ENCODE measurements at places on chromosomes 5 and 9.

DNA sequence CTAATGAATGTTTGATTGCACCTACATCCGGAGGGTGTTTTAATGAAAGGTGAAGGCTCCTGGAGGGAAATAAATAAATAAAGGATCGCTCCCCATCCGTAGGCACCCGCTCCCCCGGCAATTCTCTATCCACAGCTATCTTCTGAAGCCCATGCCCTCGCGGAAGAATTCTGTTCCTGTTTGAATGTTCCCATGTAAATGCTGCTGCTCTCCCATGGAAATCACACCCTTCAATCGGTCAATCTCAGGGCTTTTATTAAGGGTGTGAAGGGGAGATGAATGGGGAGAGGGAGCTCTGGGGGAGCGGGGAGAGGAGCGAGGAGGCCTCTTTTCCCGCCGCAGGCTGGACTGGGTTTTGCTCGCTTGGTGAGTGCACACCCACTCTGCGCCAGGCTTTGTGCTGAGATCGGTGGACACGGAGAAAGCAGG lies 21.1 kb upstream of the ARAP3 start:
- no peak for DNase-seq

GRCh38 chr5:172918421-172919371 lies 40.5 kb upstream of the RPL26L1 start:
- DNase-seq: no peak

DNA sequence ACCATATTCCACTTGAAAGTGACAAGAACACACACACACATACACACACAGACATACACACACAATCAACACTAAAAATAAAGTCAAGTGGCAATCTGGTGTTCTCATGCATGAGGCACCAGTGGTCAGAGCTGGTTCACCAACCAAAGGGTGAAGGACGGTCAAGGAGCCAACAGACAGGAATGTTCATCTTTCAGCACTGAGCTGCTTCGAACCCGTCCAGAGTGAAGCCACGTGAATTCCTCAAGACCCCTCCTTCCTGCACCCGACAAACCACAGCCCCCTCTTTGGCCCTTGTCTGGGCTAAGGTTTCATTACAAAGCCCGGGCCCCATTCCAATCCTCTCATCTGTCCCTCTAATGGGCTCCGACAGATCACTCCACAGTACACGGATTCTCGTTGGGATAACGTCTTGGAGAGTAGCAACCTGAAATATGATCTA lies 84.5 kb upstream of the SMIM23 start:
- DNase-seq: no peak

DNA sequence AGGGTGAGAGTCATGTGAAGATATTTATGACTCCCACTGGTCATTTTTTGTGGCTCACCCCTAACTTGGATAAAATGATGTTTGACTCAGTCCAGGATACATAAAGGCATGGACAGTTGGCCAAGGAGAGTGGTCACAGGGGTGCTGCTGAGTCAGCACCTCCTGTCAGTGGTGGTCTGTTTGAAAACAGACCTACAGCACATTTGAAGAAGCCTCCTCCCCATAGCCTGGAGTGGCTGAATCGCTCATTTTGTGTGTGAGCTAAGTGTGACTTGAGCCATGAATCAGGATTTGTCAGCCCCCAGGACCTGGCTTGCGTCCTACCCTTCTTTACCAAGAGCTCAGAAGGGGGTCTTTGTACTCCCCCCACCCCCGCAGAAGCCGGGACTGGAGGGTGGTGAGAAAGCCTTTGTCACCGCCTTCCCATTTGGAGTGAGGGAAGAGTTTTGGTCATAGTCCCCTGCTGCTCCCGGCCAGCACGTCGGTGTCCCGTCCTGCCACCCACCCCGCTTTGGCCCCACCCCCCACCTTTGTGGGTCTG lies 35.6 kb downstream of the TRIO start:
- no peak for DNase-seq

DNA sequence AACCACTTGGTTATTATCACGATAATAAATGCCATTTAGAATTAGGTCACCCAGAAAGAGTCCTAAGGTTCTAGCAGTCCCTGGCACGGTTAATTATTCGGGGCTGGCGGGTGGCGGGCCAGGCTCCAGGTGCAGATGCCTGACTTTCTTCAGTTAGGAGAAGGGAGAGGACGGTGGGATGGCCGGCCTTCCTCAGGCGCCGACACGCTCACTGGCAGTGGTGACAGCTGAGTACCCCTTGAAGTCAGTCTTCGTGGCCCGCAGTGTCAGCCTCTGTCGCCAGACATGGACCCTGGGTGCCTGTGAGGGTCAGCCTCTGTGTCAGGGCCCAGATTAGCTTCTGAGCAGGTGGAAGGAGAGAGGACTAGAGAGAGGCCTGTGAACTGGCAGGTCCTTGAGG lies 21.1 kb upstream of the EXOC3 start:
- DNase-seq: no peak

DNA sequence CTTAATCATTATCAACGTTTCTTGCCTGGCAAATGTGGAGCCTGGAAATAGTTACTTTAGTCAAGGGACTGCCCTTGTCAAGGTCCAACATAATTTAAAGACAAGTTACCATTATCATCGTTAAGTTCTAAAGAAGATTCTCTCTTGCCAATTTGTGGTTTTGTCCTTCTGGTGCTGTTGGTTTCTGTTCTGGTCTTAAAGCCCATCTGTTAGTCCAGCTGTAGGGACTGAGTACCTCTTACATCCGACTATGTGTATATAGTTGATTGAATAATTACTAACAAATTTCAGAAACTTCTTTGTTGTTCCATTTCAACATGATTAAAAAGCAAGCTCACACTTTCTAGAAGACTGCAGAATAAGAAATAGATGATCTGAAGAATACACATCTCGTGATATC lies 1854.9 kb downstream of the MAT2B start:
- no peak for DNase-seq

GRCh38 chr9:91187965-91188344 lies 173.8 kb downstream of the AUH start:
- no peak for DNase-seq

GRCh38 chr5:116652196-116652729 lies 77.6 kb upstream of the SEMA6A start:
- DNase-seq: no peak

DNA sequence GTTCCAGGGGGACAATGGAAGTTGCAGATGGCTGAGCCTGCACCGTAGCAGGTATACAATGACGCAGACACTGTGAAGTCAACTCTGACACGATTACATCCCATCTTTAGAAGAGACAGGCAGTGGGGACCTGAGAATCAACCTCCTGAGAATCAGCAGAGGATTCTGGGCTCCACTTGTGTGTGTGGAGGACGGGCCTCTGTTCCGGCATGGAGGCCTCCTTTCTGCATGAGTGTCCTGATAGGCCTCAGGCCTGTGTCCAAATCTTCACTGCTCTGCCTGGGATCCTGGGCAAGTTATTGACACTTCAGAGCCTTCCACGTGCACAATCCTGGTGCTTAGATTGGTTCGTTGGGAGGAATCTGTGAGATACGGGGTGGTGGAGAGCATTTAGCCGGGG lies 151.2 kb upstream of the COL5A1 start:
- DNase-seq: no peak

- DNase-seq: no peak
Measured at GRCh38 chr5:65816729-65817128, 94.7 kb downstream of the NLN start.

DNA sequence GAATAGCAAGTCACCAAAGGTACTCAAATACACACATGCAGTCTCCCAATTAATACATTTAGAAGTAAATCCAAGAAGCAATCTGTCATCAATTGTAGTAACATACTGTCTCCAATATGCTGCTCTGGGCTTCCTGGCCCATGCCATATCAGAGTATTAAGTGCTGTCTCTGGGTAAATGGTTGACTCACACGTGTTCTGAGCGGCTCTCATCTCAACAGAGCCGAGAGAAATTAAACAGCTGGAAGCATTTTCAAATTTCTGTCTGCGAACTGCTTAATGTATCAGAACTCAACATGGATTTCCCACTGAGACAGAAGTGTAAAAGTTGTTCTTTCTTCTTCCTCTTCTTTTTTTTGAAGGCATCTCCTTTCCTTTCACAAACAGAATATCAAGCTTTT lies 247.3 kb upstream of the TAS2R1 start:
- no peak for DNase-seq

DNA sequence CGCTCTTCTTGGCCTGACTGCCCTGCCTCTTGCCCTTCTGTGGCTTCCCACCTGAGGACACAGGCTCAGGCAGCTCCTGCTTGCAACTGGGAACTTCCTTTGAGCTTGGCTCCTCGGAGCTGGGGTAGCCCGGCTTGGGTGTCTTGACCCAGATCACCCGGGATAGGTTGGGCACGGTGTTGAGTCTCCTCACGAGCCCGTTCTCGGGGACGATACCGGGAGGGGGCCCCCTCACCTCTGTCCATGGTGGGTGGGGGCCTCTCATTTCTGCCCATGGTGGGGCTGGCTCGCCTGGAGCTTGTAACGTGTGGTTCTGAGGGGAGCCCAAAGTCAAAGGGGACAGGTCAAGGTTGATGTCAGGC lies 7.8 kb upstream of the DDX41 start:
- DNase-seq: no peak

Data from NCI-H510A treated with DMSO at 0.1 percent for 48 hours (cell line).